Dorsolateral prefrontal cortex (tissue), 122 donors: ENCODE measurements at places on chromosomes 7 and 10. TPM values are rescaled to one million over a fixed set of nuclear protein-coding genes. Genes with fewer than 3 reads are reported as not detected.

The SLC18A2 gene
- total RNA-seq, result 0.20 TPM

The DOCK4 gene
- total RNA-seq, result 176 TPM

- DNase-seq, result no peak
Observed at GRCh38 chr7:112238852-112239610, 32.5 kb downstream of the ZNF277 start.

DNA sequence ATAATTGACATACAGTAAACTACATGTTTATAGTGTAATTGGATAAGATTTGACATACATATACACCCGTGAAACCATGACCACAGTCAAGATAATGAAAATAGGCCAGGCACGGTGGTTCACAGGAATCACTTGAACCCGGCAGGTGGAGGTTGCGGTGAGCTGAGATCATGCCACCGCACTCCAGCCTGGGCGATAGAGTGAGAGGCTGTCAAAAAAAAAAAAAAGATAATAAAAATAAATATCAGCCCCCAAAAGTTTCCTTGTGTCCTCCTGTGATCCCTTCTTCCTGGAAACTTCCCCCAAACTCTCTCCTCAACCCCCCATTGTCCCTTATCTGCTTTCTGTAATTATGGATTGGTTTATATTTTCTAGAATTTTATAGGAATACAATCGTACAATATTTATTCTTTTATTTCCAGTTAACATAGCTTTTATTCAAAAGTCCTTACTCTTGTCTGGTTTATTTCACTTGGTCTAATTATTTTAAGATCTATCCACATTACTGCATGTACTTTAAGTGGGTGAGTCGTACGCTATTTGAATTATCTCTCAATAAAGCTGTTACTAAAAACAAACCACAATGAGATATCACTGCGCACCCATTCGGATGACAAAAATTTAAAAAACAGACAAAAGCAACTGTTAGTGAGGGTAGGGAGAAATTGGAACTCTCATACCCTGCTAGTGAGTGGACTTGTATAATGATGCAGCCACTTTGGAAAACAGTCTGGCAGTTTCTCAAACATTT is 30.1 kb upstream of the TNPO3 start:
- DNase-seq, result no peak

- no peak for DNase-seq
Observed at GRCh38 chr7:133339772-133340171, 86.9 kb downstream of the EXOC4 start.

The NPY gene
- 71.2 TPM for total RNA-seq

The MMP21 gene
- not detected for total RNA-seq
